ENCODE measurements at places on chromosomes 6 and 20. TPM values are rescaled to one million over a fixed set of nuclear protein-coding genes. Genes with fewer than 3 reads are reported as not detected.

GRCh38 chr6:29628419-29629281, 4.3 kb downstream of the GABBR1 start:
- ATAC-seq = peak; percentile 53

GRCh38 chr6:42038811-42039408, 11.4 kb upstream of the TAF8 start:
- ATAC-seq = no peak

- ATAC-seq = no peak
Observed at GRCh38 chr6:155591741-155592140, 136.1 kb upstream of the NOX3 start.

GRCh38 chr6:137227871-137228302, 8.7 kb upstream of the IFNGR1 start:
- ATAC-seq = no peak

CST7 gene
- total RNA-seq = 0.32 TPM

GRCh38 chr6:21987501-21987957, 309.3 kb downstream of the PRL start:
- peak; percentile 76 for ATAC-seq

GRCh38 chr6:44915111-44915510, 413.0 kb upstream of the RUNX2 start:
- no peak for ATAC-seq

NFATC2 gene
- 0.76 TPM for total RNA-seq

DNA sequence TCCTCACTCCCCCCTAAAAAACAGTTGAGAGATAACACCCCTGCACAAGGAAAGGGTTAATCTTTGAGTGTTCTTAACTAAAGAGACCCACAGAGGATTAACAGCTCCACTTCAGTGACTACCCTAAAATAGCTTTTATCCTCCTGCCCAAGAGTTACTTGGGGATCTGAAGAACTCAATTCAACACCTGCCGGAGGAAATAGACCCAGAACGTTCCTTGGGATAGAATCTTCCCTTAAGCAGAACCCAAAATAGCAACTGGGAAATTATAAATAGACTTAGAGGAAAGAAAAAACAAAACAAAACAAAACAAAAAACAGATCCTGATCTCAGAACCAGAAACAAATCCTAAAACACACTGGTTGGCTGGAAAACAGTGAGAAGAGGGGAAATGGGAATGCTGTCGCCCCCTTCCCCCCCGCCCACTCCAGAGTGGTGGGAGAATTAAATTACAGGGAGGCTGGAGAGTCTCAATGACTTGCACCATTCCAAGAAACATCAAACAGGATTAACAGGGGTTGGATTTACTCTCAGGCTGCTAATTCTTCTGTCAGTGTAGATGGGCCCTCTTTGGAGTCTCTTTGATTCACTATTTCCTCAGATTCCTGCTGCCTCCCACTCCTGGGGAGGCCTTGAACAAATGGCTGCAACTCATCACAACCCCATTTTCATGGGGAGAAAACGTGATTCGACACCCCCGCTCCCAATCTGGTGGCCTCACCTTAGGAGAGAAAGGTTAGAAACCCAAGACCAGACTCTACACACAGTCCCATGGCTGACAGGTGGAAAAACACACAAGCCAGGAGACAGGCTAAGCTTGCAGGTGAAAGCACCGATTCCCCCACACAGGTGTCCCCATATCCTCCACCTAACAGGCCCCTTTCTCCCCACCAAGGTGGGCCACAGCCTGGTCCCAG, 1.4 kb downstream of the PLAGL2 start:
- no peak for ATAC-seq

DNA sequence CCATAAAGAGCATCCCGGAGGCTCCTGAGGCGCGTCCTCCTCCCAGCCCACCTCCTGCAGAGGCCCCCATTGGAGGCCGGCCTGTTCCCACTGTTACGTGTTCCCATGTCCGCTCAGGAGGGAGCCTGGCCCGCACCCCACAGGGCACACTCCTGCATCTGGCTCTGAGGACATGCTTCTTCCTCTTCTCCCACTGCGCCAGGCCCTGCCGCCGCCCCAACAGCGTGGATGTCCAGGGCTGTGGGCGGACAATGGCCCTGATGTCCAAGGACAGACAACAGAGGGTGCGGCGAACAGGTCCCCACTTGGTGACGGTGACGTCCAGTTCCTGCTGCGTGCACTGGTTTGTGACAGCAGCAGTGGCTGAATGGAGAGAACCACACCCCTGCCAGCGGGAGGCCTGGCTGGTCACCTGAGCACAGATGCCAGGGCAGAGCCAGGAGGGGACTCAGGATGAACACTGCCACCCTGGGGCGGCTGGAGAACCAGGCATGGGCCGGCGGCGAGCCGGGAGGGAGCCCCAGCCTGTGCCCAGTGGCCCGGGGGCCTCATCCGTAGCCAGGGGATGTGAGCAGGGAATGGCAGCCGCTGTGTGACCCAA, 26.6 kb downstream of the FRMD1 start:
- no peak for ATAC-seq

DNA sequence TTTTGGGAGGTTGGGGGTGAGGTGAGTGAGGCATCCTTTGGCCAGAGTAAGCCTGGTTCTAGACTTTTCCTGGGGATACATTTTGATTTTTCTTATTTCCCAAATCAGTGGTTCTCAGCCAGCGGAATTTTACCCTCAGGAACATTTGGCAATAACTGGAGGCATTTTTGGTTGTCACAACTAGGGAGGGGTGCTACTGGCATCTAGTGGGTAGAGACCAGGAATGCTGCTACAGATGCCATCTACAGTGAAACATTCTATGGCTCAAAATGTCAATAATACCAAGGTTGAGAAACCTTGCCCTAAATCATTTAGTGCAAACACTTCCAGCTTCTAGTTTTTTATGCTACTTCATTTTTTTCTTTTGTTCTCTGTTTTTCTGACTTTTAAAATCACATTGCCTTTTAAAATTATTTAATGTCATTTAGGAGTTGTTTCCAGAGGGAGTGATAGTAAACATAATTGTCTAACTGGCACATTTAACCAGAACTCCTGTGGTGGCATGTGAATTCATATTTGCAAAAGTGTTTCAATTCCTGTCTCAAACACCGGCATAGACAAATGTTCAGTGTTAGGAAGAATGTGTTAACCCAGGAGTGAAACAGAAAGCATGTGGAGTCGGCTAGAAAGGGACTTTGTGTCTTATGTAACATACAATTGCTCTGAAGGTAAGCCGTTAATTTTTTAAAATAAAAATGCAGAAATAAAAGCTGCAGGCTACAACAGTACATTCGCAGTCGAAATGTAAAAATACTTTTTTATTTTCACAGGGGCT, 59.0 kb downstream of the QRSL1 start:
- no peak for ATAC-seq

- ATAC-seq = no peak
Observed at GRCh38 chr6:128465368-128466343, 54.7 kb downstream of the PTPRK start.

DNA sequence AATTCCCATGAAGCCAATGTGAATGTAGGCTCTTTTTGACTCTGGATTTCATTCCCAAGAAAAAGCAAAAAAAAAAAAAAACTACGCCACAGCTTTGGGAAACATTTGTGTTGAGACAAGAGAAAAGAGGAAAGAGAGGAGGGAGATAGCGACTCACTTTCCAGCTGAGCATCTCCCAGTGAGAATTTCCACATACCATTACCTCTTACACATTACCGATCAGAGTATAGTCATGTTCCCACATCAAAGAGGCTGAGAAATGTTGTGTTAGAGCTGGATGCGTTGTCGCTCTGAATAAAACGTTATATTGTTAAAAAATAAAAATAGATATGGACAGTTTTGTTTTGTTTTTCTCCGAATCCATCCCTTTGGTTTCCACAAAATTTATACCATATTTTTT, 1019.3 kb upstream of the ADGRB3 start:
- ATAC-seq = no peak

AKAP12 gene
- total RNA-seq = 1.8 TPM

DNA sequence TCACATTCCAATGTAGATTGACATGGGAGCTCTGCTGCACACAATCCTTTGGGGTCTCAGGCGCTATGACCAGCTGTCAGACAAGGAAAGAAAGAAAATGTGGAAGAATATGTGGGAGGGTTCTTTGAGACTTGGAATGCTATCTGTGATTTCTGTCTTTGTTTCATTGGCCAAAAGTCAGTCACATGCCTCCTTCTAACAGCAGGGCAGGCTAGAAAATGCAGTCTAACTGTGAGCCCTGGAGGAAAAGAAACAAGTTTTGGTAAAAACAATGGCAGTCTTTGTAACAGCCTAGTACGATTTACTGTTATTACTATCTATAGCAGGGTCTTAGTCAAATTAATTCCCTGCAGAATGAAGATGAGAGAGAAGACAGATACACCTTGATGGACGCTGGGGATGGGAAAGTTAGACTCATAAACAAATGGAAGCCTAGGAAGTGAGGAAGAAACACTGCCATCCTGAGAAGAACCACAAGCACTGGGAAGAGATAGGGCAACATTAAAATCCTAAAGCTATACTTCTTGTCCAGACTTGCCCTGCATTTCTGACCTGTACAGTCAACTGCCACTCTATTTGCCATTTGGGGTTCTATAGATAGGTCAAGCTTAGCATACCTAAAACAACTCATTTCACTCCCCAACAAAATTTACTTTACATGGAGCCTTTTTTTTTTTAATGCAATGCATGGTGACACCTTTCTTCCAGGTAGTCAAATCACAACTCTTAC, 833.0 kb downstream of the KIF16B start:
- no peak for ATAC-seq

GRCh38 chr6:156082012-156082411, 626.4 kb upstream of the NOX3 start:
- ATAC-seq = no peak

SLC16A10 gene
- total RNA-seq = 0.24 TPM

- ATAC-seq = no peak
Observed at GRCh38 chr6:44309092-44309491, 4.1 kb downstream of the AARS2 start.

GRCh38 chr6:103273048-103273447, 1586.7 kb downstream of the HACE1 start:
- ATAC-seq = no peak
